GM12865 (cell line): ENCODE measurements at places on chromosomes 11 and 22.

- no peak for DNase-seq
These were observed 31.5 kb upstream of the GLYATL1 start for GRCh38 chr11:58907780-58908179.

- DNase-seq, result peak; percentile 19
These were observed 2.9 kb upstream of the KIRREL3 start for GRCh38 chr11:127003260-127003981.

DNA sequence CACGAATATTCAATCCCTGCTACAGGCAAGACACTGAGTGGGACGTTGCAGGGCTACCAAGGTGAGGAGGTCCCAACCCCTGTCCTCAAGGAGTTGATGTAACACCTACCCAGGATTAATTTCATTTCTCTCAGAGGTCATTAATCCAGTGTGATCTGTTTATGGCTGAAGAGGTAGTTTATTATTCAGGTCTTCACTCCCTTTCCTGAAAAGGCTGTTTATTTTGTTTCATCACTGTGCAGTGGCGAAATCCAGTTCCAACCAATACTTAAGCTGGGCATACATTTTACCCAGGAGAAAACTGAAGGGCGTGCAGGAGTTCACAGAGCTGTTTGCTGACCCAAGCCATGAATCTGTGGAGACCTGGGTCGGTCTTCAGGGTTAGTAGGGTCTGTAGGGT lies 2.7 kb upstream of the PTPRJ start:
- DNase-seq, result no peak

- DNase-seq, result peak; percentile 38
These were observed 60.4 kb downstream of the SFI1 start for GRCh38 chr22:31556627-31557203.

GRCh38 chr11:2991452-2992233 lies 486 bp downstream of the NAP1L4 start:
- peak; percentile 29 for DNase-seq

DNA sequence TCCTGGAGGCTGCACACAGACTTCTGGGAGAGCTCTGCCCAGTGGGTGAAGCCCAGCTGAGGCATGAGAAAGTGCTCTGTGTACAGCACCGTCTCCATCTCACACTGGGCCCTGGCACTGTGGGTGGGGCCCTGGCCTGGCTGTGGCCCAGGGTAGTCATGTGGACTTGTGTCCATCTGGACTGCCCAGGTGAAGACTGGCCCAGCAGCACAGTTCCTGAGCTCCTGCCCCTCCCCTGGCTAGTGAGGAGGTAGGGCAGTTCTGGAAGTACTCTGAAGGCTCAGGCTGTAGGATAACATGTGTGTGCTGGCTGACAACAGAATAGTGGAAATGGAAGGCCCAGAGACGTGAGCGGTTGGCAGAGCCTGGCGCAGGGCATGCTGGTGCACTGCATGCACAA lies 35.4 kb downstream of the RSPH14 start:
- DNase-seq, result no peak
